ENCODE measurements at places on chromosomes 12 and 14.

- DNase-seq, result no peak
These were observed 727.0 kb downstream of the C12orf50 start for GRCh38 chr12:87302126-87302745.

DNA sequence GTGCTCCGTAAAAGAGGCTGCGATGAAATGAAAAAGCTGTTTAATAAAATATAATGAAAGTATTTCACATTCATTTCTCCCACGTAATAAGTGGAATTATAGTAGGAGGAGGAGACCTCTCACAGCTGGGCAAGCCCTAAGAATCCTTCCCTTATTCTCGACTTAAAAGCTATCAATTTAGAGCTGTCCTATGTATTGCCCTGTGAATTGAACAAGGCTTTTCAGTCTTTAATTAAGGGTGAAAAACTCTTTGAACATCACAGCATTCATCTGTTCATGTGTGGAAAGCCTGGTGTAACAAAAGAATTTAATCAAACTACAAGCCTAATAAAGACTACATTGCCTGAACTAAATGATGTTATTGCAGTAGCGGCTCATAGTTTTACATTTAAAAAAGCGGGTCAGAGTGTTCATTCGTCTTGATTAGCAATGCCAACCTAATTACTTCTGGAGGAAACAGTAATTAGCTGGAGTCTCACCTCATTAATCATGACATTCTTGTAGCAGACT is 142.0 kb downstream of the ETNK1 start:
- DNase-seq, result no peak

DNA sequence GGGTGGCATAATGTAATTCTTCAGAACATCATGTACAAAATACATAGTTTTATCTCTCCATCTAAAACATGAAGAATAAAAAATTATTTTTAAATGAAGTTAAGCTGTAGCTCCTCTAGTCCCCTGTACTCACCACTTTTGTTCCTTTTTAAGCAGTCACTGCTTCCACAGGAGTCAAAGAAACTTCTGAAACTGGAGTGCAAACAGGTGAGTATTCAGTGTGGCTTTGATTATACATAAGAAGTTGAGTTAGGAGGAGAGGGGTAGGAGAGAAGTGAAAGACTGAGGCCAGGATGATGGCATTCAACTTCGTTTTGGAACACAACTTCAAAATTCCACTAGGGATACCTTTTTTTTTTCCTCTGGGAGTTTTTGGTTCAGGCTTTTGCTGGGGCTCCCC is 131.4 kb upstream of the CNTN1 start:
- DNase-seq, result no peak

GRCh38 chr14:23646648-23647549 is 10.7 kb downstream of the DHRS2 start:
- DNase-seq, result no peak

DNA sequence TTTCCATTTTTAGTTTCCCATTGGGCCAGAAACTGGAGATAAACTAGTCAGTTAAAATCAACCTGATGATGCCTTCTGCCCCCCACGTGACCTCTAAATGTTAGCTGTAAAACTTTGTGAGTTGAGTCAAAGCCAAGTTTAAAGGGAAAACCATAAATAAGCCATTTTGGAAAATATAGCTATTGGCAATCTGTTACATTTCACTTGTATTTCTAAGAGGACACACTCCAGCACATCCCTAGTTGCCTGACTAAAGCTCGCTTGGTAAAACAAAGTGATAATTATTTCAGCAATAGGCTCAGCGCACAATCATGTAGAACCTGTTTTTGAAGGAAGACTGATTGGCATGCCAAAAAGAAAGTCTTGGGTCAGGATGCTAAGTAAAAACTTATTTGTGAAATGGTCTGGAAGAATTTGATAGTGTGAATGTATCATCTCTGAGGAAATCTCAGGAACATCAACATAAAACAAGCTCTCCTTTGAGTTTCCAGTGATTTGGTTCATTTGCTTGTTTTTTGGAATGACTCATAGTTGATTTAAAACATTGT is 49.2 kb upstream of the AEBP2 start:
- DNase-seq, result no peak

DNA sequence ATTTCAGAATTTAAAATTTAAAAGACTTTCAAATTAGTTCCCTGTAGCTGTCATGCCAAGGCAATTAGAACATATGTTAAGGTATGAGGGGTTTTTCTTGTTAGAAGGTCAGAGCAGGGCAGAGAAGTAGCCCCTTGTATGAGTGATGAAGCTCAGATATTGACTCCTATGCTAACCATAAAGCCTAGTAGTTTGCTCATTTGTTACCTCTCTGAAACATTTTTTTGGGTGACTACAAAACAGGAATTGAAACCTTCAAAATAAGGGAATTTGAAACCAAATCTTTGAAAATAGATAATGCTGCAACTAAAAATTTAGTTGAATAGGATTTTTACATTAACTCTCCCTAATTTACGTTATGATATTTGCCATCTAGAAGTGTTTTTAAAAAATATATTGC is 333.5 kb downstream of the NAV3 start:
- DNase-seq, result no peak

DNA sequence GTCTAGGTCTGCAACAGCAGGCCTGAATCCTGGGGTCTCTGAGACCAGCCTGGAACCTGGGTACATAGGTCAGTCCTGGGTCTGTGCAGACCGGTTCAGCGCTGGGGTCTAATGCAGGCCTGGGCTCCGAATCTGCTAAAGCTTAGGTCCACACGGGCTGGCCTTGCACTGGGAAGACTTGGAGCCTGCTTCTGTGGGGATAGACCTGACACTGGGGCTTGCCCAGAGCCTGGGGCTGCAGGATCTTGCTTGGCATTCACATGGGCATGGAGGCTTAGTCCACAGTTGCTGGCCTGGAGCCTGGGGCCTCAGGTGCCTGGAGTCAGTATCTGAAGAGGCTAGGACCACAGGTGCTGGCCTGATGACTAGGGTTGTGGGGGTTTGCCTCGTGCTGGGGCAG is 369.8 kb upstream of the SEL1L start:
- DNase-seq, result no peak

DNA sequence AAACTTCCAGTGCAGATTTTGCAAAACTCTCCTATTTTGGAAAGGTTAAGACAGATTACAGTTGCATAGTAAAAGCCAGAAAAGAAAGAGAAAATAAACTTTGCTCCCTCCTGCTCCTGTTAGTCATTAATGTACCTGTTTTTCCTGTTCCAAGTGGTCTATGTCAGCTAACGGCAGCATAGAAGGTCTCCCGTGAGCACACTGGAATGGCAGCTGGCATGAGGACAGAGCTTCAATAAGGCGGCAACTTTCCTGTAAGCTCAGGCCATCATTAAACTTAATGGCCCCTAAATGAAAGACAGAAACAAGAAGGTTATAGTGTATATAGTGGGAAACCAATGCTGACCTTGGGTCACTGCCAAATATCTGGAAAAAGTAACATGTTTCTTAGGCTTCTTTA is 16.0 kb downstream of the EIF2B2 start:
- no peak for DNase-seq

GRCh38 chr12:119314290-119314689 is 20.2 kb upstream of the CCDC60 start:
- DNase-seq, result no peak

- no peak for DNase-seq
These were observed 451.4 kb upstream of the PDE3A start for GRCh38 chr12:19916974-19917373.

GRCh38 chr14:100788942-100789341 is 37.0 kb upstream of the MEG3 start:
- DNase-seq, result no peak

DNA sequence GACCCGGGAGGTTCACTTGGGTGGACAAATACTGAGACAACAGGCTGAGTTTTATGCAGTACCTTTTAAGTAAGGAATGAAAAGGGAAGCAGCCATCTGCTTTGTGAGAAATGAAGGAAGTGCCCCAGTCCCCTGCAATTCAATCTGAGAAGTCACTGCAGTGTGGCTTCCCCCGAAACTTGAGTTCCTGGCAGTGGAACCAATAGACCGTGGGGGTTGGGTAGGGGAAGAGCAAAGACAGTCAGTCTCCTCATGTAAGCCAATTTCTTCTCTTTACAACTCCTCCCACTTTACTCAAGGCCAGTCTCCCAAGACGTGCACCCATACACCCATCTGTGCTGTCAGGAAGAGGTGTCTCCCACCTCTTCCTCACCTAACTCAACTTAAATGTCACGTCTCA is 206.5 kb downstream of the BCAT1 start:
- DNase-seq, result no peak

DNA sequence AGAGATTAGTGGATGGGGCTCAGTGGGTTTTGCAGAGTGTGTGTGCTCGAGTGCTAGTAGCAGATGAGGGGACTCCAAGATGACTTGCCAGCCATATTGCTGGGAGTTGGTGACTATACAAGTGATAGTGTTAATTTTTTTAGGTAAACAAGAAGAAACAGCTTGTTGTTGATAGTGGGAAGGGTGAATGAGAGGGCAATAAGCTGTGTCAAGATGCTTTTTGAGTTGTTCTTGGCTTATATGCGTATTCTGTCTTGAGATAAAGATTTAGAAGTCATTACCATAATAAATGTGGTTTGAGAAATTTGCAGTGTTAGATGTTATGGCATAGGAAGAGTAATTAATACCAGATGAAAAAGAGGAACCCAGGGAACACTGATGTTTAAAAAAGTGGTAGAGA is 75.3 kb downstream of the RCOR1 start:
- no peak for DNase-seq

DNA sequence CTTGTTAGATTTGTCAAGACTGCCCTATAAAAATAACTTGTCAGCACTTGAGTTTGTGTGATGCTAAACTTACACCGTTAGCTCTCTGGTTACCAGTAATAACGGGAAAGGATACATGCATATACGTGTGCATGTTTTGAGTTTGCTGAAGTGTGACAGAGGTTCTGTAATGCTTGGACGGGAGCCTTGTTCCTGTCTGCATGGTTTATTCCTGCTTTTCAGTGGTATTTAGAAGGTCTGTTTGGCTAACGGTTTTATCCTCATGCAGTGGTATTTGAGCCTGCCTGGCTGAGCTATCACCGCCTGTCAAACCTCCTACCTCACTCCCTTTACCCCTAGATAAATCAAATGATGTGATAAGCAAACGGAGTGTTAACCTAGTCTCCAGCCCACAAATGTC is 305.6 kb downstream of the GALC start:
- no peak for DNase-seq

DNA sequence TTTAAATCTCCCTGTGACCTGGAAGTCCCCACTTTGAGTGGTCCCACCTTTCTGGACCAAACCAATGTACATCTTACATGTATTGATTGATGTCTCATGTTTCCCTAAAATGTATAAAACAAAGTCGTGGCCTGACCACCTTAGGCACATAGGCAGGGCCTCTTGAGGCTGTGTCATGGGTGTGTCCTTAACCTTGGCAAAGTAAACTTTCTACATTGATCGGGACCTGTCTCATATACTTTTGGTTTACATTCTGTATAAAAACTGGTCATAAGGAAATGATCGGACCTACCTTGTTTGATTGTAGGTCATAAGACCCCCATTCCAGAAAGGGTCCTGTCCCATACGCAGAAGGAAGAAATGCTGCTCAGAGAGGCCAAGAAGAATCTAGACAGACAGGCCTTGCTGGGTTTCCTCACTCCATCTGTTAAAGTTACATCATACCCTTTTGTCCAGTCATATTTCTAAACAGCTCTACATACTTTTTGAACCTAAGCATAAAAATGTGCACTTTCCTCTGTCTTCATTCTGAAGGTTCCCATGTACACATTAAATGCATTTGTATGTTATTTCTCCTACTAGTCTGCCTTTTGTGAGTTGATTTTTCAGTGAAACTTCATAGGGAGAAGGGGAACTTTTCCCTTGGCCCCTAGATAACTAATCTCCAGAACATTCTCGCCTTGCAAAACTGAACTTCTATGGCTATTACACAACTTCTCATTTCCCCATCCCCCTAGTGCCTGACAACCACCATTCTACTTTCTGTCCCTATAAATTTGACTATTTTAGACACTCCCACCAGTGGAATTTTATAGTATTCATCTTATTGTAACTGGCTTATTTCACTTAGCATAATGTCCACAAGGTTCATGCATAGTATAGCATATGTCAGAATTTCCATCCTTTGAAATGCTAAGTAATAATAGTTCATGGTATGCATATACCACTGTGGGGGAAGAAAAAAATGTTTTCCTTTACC is 30.2 kb upstream of the CPM start:
- no peak for DNase-seq

DNA sequence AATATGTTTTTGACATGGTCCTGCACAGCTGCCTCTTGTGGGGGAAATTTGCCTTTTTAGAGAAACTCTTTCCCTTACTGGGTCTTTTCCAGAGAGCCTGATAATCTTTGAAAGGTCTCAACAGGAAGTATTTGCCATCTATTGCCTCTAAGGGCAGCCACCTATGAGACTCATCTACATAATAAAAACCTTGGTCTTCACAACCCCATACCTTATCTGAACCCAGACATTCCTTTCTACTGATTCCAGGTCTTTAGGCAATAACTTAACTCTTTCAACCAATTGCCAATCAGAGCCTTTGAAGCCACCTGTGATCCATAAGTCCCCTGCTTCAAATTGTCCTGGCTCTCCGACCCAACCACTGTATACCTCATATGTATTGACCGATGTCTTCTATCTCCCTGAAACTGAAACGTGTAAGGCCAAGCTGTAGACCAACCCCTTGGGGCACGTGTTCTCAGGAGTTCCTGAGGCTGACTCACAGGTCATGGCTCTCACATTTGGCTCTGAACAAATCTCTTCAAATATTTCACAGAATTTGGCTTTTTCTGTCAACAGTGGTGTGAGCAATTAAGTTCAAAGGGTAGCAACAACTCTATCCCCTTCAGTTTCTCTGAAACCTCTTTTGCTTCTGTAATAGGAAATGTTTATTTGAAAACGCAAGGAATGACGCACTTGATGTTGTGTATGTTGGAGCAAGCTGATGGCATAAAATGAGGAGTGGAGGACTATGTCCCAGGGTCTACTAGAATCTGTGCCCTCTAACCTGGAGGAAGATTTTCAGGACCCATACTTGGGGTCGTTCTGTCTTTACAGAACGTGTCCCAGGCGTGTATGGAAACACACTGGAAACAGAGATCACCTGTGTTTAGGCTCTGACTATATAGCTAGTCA is 49.2 kb upstream of the EIF5 start:
- no peak for DNase-seq

DNA sequence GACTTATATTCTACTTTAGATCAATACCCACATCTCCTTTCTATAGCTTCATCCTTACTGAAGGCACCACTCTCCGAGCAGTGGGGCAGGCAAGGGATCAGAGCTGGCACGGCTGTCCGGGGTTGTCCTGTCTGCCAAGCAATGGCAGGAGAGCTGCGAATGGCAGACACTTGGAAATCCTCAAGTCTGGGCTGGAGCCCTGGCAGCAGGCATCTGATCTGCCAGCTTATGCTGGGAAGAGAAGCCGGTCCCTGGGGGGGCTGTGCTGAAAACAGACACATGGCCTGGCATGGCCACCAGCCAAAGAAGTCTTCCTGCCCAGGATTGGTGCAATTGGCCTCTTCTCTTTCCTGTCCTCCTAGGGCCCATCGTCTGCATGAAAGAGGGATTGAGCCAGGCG is 280.2 kb upstream of the PWP1 start:
- DNase-seq, result peak; percentile 38

- no peak for DNase-seq
These were observed 577 bp downstream of the ATG101 start for GRCh38 chr12:52070185-52070925.

DNA sequence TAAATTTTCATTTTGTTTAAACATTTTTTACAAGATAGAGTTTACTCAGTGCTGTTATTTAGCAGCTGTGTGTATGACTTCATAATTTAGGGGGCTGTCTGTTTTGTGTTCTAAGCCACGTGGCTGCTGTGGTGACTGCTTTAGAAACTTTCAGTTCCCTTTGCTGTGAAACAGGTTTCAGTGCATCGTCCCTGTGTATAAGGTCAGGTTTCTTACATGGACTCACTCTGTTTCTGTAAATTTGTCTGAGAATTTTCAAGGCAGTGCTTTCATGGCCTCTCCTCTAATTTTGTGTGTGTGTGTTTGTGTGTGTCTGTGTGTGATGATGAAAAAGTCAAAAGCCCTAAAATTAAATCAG is 32.4 kb downstream of the BICD1 start:
- no peak for DNase-seq

Data from ascending aorta (tissue), 2 donors.